Occipital lobe (tissue), 3 donors: ENCODE measurements at places on chromosomes 7 and 10. TPM values are rescaled to one million over a fixed set of nuclear protein-coding genes. Genes with fewer than 3 reads are reported as not detected.

The GPR22 gene
- total RNA-seq: 226 TPM

DNA sequence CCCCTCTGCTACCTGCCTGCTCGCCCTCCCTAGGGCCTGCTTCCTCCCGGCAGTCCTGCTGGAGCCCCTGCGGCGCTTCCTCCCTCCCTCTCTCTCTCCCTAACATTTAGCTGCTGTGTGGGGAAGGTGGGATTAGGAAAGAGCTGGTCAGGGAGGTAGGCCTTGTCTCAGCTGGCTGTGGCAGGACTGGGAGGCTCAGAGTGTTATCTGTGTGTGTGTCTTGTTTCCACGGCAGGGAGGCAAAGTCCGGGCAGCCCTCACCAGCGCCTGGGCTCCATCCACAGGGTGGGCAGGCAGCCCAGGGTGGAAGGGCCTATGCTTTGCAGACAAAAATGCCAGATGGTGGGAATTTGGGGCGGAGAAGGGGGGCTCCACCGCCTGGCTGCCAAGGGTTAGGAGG lies 105.7 kb downstream of the RPS24 start:
- DNase-seq: no peak

DNA sequence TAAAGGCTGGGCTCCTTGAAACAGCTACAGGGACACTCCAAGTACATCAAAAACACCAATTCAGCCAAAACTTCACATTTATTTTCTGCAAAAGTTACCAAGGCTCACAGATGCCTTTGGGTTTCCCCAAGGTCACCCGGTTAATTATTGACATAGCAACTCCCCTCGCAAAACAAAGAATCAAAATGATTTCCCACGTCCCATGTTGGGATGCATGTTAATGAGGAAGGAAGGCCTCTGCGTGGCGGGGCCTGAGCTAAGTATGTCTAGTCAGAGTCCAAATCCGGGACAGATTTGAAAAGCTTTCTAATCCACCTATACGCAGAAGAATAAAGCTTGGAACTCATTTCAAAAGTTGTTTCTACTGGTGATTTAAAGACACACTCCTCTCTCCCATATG lies 535 bp upstream of the TMEM72 start:
- no peak for DNase-seq

DNA sequence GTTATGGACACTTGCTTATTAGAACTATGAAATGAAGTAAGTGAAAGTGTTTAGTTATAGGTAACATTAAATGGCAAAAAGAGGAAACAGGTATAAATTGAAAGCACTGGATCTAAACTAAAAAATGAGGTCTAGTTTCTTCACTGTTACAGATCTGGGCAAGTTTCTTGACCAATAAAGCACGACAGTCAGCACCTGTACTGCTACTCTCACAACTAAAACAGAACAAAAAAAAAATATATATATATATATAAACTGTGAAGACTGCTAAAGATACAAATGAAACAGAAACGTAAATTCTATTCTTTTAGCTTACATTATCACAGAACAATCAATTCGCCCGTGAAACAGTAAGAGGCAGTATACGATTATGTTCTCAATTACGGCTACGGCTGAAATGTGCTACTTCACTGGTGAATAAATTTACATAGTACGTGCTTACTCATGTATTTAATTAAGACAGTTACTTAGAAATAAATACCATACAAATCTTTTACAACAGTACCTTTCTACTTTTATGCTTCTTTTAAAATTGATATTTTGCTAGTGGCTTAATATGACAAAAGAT lies 4.2 kb downstream of the AHR start:
- DNase-seq: no peak
